ENCODE measurements at places on chromosomes 2 and 18.

GRCh38 chr2:144990661-144991060, 470.7 kb upstream of the ZEB2 start:
- no peak for DNase-seq

DNA sequence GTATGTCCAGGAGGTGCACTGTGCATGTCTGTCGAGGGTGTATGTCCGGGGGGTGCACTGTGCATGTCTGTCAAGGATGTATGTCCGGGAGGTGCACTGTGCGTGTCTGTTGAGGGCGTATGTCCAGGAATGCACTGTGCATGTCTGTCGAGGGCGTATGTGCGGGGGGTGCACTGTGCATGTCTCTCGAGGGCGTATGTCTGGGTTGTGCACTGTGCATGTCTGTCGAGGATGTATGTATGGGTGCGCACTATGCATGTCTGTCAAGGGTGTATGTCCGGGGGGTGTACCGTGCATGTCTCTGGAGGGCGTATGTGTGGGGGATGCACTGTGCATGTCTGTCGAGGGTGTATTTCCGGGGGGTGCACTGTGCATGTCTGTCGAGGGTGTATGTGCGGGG, 249.3 kb upstream of the MYT1L start:
- DNase-seq, result no peak

DNA sequence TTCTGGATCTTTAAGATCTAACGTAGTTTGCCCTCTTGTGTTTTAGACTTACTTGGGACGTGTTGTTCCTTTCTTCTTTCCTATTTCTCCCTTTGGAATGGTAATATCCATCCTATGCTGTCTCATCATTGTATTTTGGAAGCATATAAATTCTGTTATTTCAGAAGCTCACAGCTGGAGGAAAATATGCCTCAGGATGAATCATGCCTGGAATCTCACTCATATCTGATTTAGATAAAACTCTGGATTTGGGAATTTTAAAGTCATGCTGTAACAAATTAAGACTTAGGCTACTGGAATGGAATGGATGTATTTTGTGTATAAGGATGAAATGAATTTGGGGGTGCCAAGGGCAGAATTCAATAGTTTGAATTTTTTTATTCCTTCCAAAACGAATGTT, 245.2 kb upstream of the GULP1 start:
- peak; percentile 27 for DNase-seq

DNA sequence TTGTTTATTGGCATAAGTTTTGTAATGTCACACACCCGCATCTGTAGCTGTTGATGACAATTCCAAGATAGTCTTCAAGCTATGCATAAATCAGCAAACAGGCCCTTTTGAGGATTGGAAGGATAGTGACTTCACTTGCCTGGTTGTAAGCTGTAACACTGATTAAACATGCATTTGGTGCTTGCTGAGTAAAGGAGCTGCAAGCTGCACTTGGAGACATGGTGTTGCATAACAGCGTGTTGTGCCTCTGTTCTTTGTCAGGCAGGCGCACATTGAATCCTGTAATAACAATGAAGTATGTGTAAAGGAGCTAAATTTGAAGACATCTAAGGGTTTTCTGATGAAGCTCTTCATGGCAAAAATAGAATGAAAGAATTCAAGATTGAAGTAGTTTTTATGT, 68.7 kb upstream of the TTC27 start:
- DNase-seq, result no peak

- DNase-seq, result peak; percentile 56
Observed at GRCh38 chr18:446941-447560, 53.5 kb downstream of the COLEC12 start.

DNA sequence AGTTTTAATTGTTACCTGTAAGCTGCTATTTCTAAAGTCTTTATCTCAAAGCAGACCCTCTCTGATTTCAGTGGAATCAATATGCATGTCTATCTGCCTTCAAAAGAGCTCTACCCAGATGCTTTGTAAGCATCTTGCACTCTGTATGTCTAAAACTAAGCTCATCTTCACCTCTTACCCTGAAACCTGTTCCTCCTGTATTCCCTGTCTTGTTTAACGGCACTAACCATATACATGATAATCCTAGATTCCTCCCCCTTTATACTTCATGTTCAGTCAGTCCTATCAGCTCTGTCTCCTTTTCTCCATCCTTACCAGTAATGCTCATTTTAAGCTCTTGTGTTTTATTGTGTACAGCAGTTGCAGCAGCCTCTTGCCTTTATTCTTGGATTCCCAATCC, 12.8 kb downstream of the ZC3H15 start:
- DNase-seq, result no peak

DNA sequence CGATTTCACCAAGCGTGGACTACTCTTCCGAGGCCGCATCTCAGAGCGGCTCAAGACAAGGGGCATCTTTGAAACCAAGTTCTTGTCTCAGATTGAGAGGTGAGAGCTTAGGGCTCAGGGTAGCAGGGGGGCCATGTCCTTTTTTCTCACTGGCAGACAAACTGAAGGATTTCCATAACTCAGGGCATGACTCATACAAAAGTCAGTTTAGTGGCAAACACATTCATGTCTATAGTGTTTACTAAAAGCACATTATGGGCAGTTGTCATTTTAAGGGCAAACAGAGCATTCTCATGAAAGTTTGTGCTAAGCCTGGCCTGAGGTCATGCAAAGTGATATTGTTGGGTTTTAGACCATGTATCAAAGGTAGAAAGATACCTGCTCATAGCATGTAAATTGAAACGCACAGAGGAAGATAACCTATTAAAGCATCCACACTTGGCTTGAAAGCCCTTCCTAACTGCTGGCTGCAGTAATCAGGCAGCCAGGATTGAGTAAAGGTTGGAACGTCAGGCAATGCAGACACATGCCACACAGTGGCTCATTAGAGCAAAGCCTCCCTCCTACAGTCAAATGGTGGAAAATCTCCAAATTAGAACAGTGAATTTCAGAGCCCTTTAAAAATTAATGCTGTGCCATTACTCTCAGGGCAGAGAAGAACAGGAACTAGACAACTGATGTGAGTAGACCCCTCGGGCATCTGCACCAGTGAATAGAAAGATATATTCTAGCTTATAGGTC, 54.2 kb downstream of the HK2 start:
- no peak for DNase-seq

GRCh38 chr18:76429262-76430126, 65.5 kb downstream of the ZNF516 start:
- DNase-seq, result no peak

- no peak for DNase-seq
Observed at GRCh38 chr18:11946756-11947155, 34.6 kb upstream of the IMPA2 start.

DNA sequence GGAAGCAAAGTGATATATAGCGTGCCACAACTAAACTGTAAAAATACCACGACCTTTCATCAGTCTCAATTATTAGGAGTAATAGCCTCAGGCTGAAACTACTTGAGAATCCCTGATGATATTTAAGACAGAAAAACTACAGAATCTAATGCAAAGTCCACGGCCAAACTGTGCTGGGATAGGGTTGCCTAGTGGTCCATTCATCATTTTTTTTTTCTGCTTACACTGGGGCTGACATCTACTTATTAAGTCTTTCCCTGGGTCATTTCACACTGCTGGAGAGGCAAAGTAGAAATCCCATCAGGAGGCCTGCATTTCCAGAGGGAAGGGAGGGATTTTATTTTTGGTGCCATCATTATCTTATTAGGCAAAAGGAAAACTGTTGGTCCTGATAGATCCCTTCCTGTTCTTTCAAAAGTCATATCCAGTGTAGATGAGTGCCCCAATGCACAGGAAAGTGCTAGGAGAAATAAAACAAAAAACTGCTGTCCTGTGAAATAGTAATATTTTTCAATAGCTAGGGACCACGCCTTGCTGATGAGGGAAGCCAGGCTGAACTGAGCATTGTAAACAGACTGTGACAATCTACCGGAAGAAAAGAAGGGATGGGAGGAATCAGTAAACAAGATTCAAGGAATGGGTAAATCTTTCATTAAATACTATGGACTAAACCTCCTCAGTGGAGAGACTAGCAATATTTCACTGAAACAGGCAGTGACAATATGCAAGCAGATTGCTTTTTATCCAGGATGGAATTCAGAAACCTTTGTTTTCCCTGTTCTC, 644.3 kb downstream of the IRS1 start:
- no peak for DNase-seq

DNA sequence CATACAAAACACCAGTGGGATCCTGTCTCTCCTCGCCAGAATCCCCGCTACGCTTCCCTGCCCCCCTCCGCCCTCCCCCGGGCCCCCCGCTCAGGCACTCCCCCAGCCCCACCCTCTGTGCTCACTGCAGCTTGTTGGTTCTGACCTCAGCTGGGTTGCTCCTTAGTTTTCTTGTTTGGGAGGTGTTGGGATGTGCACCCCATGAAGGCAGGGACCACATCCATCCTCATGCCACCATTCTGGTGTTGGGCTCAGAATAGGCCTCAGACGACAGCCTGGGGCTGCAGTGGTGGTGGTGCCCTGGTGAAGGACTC, 4.6 kb downstream of the SNED1 start:
- no peak for DNase-seq

DNA sequence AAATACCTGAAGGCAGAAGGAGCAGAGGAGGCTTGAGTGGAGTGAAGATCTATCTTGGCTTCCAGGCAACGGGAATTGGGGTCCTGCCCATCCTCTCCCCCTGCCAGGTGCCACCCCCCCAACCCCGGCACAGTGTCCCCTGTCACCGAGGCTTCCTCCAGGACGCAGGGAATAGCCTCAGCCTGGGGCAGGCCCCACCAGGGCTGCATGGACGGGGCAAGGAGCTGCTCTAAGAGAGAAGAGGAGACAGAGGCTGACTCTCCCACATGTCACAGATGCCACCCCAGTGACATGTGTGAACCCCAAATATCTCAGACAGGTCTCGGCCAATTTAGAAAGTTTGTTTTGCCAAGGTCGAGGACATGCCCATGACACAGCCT, 42.1 kb downstream of the PXDN start:
- no peak for DNase-seq

DNA sequence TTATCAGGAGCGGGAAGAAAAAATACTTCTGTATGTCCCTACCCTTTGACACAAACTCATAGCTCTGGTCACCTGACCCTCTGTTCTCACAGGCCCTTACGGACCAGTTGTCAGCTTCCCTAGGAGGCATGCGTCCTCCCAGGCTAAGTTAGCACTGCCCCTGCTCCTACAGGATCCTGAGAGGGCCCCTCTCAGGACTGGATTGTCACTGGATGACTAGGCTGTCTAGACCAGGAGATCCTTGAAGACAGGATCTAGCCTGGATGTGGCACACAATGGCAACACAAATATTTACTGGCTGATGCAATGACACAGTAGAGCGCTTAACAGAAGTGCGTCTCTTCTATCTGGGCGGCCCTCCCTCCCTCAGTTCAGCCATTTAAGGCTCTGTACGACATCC, 7.7 kb downstream of the FAM228A start:
- DNase-seq, result no peak

DNA sequence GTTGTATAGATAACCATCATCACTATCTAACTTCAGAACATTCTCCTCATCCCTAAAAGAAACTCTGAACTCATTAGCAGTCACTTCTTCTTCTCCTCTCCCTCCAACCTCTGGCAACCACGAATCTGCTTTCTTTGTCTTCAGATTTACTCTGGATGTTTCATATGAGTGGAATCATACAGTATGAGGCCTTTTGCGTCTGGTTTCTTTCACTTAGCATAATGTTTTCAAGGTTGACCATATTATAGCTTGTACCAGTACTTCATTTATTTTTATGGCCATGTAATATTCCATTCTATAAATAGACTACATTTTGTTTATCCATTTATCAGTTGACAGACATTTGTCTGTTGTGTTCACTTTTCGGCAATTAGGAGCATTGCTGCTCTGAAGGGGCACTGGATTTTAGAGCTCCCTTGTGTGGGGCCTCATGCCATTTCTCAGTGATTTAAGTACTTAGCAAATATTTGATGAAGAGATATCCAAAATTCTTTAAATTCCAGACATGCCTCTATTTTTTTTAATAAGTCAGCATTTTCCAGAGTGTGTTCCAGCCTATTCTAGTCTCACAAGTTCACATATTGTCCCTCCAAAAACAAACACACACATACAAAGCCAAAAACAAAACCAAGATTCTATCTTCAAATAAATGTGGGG, 22.5 kb upstream of the MAP3K20 start:
- no peak for DNase-seq

GRCh38 chr2:198259496-198259895, 455.1 kb downstream of the PLCL1 start:
- no peak for DNase-seq

DNA sequence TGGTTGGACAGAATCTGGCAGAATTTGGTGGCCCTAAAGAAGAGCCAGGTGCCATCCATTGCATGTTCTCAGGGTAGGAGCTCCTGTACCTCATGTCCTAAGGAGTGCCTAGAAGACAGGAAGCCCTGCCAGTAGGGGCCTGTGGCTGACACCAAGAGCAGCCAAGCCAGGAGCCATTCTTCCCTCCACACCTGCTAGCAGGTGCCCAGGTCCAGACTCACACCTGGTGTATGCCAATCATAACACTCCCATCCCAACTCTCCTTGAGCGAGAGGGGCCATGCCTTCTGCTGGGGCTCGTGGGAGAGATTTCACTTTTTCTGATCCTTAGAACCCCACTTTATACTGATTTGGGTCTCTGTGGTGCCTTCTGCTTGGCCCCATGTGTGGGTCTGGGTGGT, 26.5 kb upstream of the TMEM37 start:
- DNase-seq, result no peak

GRCh38 chr18:49663899-49664890, 102.3 kb downstream of the LIPG start:
- peak; percentile 97 for DNase-seq

All from endothelial cell of umbilical vein (primary cell).